Stimulated activated CD8-positive, alpha-beta memory T cell treated with anti-CD3 and anti-CD28 coated beads, Interleukin-2, amount 100 ng/mL, for 1 hour (primary cell): ENCODE measurements at places on chromosomes 2 and 18.

- no peak for DNase-seq
Observed at GRCh38 chr2:238345297-238345968, 25.1 kb downstream of the TRAF3IP1 start.

GRCh38 chr2:203404996-203405395 lies 76.8 kb downstream of the ABI2 start:
- no peak for DNase-seq

DNA sequence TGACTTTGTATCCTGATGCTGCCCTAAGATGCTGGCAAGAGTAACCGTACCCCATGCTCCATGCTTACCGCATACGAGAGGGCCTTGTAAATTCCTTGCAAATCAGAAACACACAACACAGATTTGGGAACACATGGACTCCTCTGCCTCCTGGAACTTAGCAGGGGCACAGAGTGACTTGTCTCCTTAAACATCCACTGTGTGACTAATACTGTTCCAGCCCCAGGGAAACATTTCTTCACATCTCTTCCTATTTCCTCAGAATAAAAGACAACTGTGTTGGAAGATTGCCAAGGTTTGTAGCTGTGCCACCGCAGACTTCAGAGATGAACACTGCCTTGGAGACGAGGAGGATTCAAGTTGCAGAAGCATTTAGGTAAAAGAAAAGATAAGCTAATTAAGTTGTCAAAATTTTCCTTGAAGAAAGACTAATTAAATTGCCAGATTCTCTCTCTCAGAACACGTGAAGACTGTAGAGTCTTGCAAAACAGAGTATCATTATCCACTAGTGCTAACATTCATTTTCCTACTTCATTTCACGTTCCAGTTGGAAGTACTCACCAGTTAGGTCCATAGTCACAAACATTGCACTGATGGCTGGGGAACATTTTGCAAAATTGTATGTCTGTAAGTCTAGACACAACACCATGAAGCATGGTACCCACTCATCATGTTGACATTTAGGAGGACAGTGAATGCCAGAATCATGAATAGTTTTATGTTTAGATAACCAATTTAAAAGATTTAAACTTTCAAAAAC lies 188.8 kb downstream of the TSN start:
- DNase-seq = no peak

GRCh38 chr2:240797500-240797895 lies 22.5 kb downstream of the KIF1A start:
- DNase-seq = no peak

DNA sequence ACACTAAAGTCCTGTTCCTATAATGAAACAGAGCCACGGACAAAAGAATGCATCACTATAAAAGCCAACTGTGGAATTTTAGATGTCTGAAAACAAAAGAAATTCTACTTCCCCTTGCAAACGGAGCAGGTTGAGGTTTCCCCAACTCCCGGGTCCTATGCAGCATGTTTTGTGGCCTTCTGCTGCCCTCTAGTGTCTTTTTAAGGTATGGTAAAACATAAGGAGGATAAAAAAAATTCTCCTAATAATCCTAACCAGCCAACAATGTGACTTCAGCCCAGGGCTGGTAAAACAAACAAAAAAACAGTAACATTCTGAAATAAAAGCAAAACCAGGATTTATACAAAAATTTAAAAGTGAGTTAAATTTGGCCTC lies 539.5 kb downstream of the NRXN1 start:
- no peak for DNase-seq

DNA sequence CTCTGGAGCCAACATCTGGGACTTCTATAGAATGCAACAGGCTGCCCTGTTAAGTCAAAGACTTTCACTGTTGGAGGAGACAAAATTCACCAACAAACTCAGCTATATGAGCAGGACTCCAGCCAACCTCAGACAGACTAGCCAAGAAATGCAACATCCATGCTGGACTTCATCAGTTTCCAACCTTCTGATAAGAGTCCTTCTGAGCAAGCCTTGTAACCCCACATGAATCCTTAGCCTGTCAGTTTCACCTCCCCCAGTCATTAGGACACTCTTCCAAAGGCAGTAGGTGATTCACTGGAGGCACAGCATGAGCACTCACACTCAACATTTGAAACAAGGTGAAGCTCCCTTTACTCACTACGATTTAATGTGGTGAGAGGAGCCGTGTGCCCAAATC lies 5.8 kb downstream of the TBC1D8 start:
- no peak for DNase-seq

- DNase-seq = peak; percentile 14
Observed at GRCh38 chr2:148813603-148814065, 61.4 kb upstream of the KIF5C start.

DNA sequence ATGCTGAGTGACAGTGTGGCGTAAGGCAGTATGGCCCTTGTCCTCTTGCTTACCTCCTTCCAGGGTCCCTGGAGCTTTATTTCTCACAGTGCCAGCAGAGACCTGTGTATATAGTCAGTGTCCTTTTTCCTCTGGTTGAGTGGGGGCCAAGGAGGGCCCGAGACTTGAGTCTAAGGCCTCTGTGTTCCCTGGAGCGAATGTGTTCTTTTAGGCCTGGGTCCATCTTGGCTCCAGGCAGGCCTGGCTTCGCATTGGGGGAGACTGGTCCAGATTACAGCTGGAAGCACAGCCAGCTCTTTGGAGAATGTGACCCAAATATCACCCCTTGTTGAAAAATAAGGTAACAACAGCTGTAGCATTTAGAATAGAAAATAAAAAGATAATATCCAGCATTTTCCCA lies 5.0 kb downstream of the VAMP5 start:
- no peak for DNase-seq

GRCh38 chr2:238893349-238894000 lies 45.6 kb downstream of the TWIST2 start:
- DNase-seq = no peak

- DNase-seq = no peak
Observed at GRCh38 chr2:17803497-17803896, 12.8 kb upstream of the MSGN1 start.

DNA sequence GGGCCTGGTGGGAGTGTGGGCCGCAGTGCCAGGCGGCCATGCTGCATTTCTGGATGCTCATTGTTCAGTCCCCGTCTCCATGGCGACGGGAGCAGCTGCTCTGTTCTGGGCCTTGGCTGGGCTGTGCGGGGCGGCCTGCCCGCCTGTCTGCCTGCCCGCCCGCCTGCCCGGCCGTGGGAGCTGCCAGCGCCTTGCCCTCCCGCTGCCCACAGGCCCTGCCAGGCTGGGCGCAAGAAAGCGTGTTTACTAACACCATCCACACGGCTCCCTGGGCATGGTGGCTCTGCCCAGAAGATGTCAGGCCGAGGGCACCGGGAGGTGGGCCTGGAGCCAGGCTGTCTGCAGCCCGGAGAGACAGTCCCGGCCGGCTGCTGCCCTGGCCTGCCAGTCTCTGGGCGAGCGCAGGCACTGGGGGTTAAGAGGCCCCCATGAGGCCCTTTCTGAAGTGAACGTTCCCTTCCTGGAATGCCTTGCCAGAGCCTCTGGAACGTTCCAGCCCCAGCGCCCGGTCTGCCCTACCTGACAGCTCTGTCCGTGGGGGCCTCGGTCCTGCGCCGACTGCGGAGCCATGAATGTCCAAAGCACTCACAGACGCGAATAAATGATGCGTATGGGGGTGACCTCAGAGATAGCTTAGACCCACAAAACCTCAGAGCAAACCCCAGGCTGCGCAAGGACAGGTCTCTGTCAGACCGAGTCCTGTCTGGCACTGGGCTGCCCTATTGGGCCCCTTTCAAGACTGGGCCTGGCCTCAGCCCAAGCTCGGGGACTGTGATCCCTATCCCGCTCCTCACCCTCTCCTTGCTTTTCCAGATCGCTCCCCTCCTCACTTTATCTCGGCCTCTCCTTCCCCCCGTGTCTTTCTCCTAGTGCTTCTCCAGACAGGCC lies 44.3 kb downstream of the MYCN start:
- no peak for DNase-seq
